ENCODE measurements at places on chromosomes 3 and 15.

- DNase-seq: no peak
Measured at GRCh38 chr15:96337365-96338023, 7.0 kb downstream of the NR2F2 start.

DNA sequence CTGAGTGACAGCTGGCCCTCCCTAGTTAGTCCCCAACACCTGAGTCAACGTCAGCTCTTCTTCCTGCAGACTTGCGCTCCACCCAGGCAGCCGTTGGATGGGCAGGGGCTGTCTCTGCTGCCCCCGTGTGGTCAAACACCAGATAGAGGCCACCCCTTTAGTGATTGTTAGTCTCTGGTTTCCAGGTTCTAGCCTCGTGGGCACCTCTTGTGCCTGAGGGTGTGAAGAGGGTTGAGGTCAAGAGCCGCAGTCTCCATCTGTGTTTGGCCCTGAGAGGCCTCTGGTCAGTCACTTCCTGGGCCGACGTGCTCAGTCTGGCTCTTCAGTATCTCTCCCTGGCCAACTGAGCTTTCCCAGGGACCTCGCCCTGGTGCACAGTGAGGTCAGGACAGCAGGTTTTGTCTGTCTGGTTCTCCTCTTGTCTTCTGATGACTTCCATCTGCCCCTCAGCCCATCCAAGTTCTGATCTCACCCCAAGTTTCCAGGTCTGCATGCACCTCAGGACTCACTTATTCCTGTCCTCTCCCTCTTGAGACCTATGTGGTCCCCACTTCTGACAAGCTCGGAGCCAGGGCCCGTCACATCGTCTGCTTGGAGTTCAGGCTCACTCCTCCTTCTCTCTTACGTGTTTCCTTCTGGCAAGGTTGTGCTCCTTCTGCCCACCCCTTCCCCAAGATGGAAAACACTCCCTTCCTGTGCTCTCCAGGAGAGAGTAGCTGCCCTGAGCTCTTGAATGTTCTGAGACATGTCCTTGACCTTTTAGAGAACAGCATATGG, 20.9 kb downstream of the CD276 start:
- DNase-seq: peak; percentile 64

GRCh38 chr3:10463533-10464434, 41.6 kb downstream of the ATP2B2 start:
- no peak for DNase-seq

DNA sequence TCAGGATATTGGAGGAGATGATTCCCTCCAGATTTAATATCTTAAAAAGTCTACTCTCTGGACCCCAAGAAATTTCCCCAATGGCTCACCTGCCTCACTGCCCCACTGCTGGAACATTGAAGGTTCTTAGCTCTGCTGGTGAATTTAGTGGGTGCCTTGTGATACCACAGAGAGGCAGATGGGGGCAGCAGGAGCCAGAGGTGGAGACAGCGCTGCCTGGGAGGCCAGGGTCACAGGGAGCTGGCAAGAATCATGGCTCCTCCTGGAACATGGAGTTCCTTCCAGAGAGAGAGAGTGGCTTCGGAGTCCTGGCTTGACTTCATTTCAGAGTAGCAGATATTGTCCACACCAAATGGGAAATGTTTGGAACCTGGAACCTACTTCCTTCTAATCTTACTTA, 263.5 kb upstream of the CFAP20DC start:
- DNase-seq: peak; percentile 32

GRCh38 chr3:113377158-113377557, 64.1 kb downstream of the CFAP44 start:
- DNase-seq: no peak

DNA sequence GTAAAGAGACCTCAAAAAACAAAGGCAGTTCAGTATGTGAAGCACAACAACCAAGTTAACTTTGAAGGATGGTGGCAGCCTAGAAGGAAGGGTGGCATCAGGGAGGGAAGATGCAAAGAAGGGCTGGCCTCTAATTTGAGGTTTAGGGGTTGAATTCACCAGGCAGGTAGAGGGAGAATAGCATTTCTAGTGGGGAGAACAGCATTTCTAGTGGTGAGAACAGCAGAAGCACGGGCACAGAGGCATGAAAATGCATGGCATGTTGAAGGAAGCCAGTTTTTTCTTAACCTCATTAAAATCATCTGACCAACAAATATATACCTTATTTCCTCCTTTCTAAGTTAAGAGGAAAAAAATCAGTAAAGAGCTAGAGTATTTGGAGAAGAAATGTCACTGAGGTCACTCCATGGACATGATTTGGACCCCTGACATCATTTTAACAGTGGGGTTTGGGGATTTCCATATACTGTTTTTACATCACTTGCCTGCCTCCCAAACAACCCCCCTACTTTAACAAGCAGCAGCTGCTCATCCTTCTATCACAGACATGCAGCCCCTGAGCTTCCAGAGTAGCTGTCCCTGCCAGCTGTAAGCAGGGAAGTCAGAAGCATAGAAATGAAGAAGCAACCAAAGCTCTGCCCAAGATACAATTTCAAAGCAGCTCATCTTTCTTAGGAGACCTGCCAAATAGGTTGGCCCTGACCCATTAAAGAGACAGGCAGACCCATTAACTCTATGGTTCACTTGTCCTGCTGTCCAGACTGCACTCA, 2.4 kb upstream of the POPDC2 start:
- DNase-seq: no peak

- peak; percentile 46 for DNase-seq
Measured at GRCh38 chr15:87777054-87777561, 479.4 kb downstream of the NTRK3 start.

DNA sequence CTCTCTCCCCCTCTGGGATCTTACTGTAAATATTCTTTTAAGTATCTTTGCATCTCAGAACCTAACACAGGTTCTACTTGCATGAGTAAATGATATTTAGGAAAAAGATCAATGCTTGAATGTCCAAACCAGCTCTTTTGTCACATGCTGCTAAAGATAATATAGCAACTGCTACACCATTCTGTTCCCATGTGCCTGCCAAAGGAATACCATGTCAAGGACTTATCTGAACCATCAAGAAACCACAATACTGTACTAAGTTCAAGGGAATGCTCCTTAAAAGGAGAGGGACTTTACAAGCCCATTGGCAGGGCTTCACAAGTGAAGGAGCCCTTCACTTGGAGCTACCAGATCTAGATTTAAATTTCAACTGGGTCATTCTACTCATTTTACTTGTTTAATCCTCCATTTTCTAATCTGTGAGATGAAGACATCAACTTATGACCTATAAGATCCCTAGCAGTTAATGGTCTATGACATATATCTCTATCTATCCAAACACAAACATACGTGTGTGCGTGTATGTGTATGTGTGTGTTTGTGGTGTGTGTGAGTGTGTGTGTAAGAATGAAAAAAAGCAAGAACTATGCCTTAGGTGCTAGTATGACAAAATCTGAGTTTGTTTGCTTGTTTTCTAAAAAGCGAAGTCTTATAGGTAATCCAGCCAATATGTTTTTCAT, 13.0 kb upstream of the SEC62 start:
- DNase-seq: no peak

DNA sequence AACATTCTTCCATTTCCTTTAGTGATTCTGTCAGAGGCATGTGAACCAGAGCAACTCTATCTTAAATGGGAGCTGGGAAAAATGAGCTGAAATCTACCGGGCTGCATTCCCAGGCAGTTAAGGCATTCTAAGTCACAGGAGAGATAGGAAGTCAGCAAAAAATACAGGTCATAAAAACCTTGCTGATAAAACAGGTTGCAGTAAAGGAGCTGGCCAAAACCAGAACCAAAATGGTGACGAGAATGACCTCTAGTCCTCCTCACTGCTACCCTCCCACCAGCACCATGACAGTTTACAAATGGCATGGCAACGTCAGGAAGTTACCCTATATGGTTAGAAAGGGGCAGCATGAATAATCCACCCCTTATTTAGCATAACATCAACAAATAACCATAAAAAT, 66.4 kb downstream of the B3GALNT1 start:
- peak; percentile 40 for DNase-seq

GRCh38 chr3:43704697-43705096, 14.0 kb downstream of the ABHD5 start:
- no peak for DNase-seq

GRCh38 chr3:149299938-149300801, 33.3 kb downstream of the TM4SF18 start:
- DNase-seq: peak; percentile 95

DNA sequence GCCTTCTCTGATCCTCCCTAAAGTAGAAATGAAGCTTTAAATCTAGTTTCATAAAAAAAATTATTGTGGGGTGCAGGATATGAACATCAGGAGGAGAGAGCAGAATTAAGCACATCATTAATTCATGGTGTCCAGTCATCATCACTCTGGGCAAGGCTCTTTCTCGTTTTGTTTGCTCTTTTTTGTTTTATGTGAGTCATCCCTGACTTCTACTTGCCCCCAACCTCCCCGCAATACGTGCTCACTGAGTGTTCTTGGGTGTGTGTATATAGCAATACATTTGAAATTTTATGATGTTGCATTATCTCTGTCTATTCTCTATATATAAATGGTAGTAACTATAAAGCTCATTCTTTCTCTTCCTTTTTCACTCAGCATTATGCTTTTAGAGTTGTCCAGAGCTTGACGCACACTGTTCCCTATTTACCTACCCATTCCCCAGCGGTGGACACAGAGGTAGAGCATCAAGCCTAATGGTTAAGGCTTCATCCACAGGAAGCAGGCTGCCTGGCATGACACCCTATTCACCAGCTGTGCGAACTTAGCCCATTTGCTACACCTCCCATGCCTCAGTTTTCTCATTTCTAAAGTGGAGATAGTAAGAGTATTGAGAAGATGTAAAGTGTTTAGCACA, 72.3 kb downstream of the CD200R1L start:
- peak; percentile 67 for DNase-seq

DNA sequence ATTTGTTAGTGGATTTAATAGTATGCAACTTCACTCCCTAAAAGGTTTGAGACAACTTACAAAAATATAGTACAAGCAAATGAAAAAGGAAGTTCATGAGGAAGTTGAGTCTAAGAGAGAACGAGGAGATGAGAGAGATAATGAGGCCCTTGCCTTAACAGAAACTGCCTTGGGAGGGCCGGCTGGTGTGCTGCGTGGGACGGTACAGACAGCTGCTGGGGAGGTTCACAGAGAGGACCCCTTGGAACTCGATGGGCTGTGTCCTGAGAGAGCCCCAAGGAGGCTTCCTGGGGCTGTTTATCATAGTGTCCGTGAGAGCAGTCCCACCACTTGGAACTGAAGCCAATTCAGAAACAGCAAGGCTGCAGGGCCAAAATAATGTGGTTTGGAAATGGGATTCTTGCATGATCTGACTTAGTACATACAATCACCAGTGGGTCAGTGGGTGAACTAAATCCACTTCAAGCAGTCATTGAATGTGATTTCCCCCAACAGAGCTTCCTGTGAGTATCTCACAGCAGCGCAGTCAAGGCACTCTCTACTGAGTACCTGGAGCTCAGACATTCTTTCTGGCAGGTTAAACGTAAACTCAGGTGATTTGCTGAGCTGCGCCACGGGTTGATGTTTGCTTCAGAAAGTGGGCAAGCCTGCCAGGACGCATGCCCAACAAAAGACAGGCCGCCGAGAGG, 90.8 kb downstream of the CRTC3 start:
- DNase-seq: no peak

DNA sequence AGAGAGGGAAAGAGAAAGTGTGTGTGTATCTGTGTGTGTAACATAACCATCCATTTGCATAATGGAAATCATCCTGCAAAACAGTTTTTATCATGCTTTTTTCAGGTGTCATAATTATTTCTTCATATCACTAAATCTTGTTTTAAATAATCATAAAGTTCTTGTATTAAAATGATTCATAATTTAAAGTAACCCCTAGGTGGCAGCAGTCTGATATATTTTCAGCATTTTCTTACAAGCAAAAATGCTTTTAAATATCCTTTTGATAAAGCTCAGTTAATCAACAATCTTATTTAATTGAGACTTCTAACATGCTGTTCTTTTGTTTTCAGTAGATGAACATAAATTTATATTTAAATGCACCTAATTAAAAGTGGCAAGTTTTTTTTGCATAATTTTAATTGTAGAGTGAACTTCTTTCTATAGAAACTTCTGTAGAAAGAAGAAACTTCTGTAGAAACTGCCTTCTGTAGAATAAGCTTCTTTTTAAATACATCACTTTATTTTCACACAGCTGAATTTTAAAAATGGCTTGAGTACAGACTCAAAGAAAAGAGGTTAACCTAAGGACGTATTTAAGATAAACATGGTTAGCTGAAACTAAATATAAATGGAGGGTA, 72.5 kb downstream of the OPA1 start:
- DNase-seq: no peak

DNA sequence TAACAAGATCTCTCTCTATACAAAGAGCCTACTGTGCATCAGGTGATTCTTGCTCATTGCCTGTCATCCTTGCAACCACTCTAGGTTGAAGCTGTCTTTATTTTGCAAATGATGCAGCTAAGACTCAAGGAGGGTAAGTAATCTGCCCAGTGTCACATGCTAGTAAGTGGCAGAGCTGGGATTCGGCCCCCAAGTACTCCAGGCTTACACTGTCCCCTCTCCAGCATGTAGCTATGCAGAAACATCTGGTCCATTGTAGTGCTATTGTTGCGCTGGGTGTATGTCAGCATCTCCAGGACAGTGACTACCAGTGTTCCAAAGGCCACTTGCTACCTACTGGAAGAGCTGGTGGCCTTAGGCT, 248.9 kb downstream of the SLCO3A1 start:
- DNase-seq: no peak

DNA sequence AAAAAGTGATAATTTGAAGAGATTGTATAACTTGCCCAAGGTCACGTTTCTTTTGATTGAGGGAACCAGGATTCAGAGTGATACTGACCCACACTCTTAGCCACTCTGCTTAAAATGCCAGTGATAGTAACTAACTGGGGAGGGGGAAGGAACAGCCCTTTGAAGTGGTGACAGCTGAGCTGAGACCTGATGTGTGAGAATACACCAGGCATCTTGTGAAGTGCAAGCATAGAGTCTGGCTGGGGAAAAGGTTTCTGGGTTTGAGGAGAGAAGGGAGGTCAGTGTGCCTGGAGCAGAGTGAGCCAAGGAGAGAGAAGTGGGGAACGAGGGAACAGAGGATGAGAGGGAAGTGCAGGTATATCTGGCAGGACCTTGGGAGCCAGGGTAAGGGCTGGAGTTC, 35.4 kb upstream of the SCAANT1 start:
- no peak for DNase-seq

GRCh38 chr3:21330293-21330692, 420.7 kb downstream of the ZNF385D start:
- no peak for DNase-seq

DNA sequence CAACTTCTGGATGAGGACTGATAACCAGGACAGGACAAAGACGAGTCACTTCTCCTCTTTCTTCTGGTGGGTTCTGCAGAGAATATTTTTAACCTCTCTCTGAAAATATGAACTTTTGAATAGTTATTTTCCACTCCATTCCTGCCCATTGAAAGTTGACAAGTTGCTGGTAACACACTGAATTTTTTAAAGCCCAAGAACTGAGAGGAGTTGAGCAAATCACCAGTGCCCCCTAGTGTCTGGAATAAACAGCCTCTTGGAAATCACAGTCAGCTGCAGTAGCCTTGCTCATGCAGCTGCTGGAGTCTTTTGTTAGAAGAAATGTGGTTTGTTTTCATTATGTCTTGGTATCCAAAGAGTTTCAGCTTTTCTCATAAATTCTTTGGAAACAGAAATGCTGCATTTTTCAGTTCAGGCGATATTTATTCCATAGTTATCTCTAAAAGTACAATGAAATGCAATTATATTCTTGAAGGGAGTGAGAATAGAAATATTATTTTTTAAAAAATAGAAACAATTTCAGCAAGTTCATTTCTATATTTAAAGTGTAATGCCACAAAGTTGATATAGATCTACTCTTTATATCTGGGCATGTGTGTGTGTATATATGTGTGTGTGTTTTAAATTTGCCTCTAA, 741.0 kb upstream of the CBLB start:
- DNase-seq: peak; percentile 86

- no peak for DNase-seq
Measured at GRCh38 chr15:92430069-92430440, 36.4 kb downstream of the ST8SIA2 start.
